Left ventricle myocardium inferior (tissue), 1 donor: ENCODE measurements at places on chromosomes 12 and 14. TPM values are rescaled to one million over a fixed set of nuclear protein-coding genes. Genes with fewer than 3 reads are reported as not detected.
A peak's percentile ranks its signal among the peaks of the same experiment; 100 is the strongest.

- H3K27ac ChIP-seq, result no peak overlapping the region
- no peaks in the 10 kb centered on the region for H3K4me1 ChIP-seq
- no peak for DNase-seq
Measured at GRCh38 chr12:107337346-107338095, 244.2 kb upstream of the CRY1 start.

DNA sequence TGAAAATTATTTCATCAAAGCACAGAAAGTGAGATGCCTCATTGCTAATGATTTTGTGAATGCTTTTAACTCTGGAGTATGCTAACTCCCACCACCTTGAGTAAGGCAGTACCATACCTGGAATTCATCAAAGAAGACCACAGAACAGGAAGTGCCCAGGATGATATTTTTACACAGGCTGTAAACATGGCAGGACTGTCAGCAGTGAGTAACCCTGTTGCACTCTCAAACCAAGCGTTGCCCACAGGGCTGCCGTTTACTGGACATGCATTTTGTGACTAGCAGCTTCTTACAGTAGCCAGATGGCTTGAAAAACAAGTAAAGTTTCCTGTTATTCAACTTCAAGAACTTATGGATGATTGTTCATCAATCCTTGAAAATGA is 42.4 kb downstream of the RALGAPA1 start:
- no peaks in the 10 kb centered on the region for H3K27me3 ChIP-seq
- H3K4me1 ChIP-seq, result no peaks in the 10 kb centered on the region
- no peak overlapping the region for H3K4me3 ChIP-seq

GRCh38 chr12:101045486-101046464 is 164.3 kb downstream of the SLC5A8 start:
- H3K36me3 ChIP-seq, result no peaks in the 10 kb centered on the region
- H3K4me1 ChIP-seq, result no peaks in the 10 kb centered on the region
- no peak overlapping the region for H3K27ac ChIP-seq
- no peak overlapping the region for H3K4me3 ChIP-seq
- DNase-seq, result no peak
- no peaks in the 10 kb centered on the region for H3K27me3 ChIP-seq

- H3K4me3 ChIP-seq, result no peak overlapping the region
- H3K4me1 ChIP-seq, result no peaks in the 10 kb centered on the region
- H3K27me3 ChIP-seq, result peaks cover 62% of the 10 kb centered on the region
- no peak for DNase-seq
- no peak overlapping the region for H3K27ac ChIP-seq
- H3K36me3 ChIP-seq, result no peaks in the 10 kb centered on the region
Measured at GRCh38 chr12:52508211-52508610, 12.0 kb downstream of the KRT5 start.

GRCh38 chr12:40262657-40263056 is 37.9 kb downstream of the LRRK2 start:
- no peak for DNase-seq
- no peaks in the 10 kb centered on the region for H3K27me3 ChIP-seq
- no peak overlapping the region for H3K4me3 ChIP-seq
- no peak overlapping the region for H3K27ac ChIP-seq
- no peaks in the 10 kb centered on the region for H3K4me1 ChIP-seq

DNA sequence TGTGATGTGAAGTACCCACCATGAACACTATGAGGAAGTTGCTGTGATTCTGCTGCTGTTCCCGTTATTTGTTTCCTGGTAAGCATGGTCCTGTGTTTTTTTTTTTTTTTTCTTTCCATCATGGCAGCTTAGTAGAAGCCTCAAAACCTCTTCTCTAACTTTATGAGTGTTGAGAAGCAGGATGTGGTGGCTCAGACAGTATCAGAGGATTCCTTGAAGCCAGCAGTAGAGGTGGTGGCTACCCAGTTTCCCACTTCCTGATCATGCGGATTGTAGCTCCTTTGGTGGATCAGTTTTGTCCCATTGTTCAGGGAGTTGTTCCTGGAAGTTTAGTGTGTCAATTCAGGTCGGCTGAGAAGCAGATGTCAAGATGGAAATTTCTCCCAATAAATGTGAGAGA is 175.8 kb downstream of the ATP23 start:
- H3K27ac ChIP-seq, result no peak overlapping the region
- no peaks in the 10 kb centered on the region for H3K4me1 ChIP-seq
- H3K4me3 ChIP-seq, result no peak overlapping the region
- no peaks in the 10 kb centered on the region for H3K27me3 ChIP-seq
- no peak for DNase-seq

DNA sequence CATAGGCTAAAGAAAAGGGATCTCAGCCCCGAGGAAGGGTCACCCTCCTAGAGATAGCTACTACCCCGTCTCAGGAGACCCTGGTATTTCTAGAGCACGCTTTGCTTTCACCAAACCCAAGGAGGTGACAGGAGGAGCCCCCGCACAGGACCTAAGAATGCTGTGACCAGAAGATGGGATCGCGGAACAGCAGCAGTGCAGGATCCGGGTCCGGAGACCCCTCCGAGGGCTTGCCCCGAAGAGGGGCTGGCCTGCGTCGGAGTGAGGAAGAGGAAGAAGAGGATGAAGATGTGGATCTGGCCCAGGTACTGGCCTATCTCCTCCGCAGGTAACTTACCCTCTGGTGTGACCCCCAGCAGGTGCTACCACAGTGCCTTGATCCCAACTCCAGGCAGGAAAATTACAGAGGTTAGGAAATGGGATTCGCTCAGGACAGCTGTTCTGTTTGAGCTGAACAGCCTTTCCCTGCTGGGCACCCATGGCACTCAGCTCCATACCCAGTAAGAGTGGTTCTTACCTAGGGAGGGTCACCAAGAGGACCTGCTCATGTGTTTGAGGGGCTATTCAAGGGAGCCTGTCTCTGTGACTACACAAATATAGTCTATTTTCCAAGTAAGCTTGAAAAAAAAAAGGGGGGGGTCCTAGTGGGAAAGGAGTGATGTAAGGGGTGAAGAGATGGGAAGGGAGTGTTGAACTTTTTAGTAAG is 826 bp upstream of the NRL start:
- no peaks in the 10 kb centered on the region for H3K27me3 ChIP-seq
- H3K4me1 ChIP-seq, result peaks cover 35% of the 10 kb centered on the region
- no peak for DNase-seq
- peak overlapping the region; percentile 98 for H3K27ac ChIP-seq
- peaks cover 44% of the 10 kb centered on the region for H3K36me3 ChIP-seq
- peak overlapping the region; percentile 76 for H3K4me3 ChIP-seq

DNA sequence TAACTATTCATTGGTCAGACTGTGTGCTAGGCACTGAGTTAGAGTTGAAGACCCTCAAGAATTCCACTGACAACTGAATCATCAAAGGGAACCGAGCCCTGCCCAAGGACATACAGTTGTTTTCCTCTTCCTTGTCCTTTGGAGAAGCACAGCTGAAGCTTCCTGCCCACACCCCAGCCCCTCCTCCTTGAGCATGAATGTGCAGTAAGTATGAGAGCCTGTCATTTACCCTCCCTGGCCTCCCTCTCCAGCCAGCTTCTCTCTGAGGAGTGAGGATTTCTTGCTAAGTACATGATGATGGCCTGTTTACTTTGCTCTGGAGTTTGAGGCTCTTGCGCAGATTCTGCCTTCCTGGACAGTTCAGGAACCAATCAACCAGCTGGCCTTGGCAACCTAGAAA is 235.2 kb downstream of the CACNA1C start:
- no peaks in the 10 kb centered on the region for H3K27me3 ChIP-seq
- H3K27ac ChIP-seq, result peak overlapping the region; percentile 83
- DNase-seq, result no peak
- no peak overlapping the region for H3K4me3 ChIP-seq

DNA sequence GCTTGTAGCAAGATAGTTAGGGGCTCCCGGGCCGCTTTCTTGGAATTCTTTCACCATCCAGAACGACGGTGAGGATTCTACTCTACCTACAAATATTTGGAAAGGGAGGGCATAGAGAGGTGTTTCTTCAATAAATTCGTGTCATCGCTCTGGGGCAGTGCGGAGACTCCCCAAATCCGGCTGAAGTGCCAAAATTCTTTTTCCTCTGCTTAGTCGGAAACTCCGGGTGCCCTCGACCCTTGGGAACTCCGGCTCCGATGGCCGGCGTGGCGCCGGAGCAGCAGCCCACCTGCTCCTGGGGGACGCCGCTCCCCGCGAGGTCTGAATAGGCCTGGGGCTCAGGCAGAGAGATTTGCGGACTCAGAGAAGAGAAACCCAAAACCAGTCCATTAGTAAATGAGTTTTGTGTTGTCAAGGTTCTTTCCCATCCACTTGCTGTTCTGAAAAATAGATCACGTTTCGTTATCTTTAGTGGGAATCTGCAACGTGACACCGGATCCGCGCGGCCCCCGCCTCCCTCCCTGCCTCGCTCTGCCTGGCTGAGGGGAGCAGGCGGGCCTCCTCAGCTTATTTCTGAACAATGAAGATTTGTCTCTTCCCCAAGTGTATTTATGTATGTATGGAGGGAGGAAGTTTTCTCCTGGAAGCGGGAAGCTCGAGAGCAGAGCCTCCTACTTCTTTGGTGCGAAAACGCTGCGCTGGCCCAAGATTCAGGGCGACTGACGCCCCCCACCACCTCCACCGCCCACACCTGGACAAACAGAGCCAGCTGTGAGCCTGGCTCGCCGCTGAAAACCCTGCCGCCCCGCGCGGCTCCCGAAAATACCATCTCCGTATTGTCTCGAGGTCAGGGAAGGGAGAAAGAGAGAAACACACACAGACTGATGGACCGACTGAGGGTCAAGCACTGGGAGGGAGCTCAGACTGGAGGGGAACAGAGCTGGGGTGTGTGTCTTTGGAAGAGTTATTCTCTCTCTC is 3.7 kb upstream of the SIX1 start:
- DNase-seq, result no peak
- no peaks in the 10 kb centered on the region for H3K36me3 ChIP-seq
- H3K27ac ChIP-seq, result no peak overlapping the region
- peaks cover 100% of the 10 kb centered on the region for H3K27me3 ChIP-seq
- H3K4me1 ChIP-seq, result peaks cover 69% of the 10 kb centered on the region
- no peak overlapping the region for H3K4me3 ChIP-seq

DNA sequence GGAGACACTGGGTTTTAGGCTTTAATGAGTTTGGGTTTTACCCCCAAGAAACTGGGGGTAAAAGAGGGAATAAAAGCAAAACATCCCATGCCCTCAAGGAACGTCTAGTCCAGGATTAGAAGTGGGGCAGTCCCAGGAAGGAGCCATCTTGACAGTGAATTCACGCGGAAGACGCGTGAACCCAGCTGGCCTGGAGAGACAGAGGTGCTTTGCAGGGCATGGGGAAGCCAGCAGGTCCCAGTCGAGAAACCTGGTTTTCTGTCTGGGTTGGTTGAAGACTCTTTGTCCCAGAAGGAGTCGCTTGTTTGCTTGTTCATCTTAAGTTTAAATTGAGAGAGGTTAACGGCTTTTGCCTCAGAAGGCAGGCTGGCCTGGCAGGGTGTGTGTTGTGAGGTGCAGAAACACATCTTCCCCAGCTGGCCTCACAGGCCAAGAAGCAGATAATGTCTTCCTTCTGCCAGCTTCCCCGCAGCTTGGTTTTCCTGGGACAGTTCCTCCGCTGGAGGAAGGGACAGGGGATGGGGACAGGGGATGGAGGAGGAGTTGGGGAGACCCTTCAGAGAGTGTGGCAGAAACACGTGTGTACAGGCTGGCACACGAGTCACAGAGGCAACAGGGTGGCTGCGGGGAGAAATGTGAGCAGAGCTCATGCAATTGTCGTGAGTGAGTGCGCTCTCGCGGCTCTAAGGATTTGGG is 18.5 kb upstream of the CD9 start:
- peak overlapping the region; percentile 10 for H3K4me3 ChIP-seq
- peaks cover 54% of the 10 kb centered on the region for H3K4me1 ChIP-seq

GRCh38 chr12:105469701-105470100 is 139.2 kb downstream of the C12orf75 start:
- no peaks in the 10 kb centered on the region for H3K36me3 ChIP-seq
- H3K27ac ChIP-seq, result peak overlapping the region; percentile 79
- H3K4me3 ChIP-seq, result no peak overlapping the region
- peaks cover 36% of the 10 kb centered on the region for H3K4me1 ChIP-seq

DNA sequence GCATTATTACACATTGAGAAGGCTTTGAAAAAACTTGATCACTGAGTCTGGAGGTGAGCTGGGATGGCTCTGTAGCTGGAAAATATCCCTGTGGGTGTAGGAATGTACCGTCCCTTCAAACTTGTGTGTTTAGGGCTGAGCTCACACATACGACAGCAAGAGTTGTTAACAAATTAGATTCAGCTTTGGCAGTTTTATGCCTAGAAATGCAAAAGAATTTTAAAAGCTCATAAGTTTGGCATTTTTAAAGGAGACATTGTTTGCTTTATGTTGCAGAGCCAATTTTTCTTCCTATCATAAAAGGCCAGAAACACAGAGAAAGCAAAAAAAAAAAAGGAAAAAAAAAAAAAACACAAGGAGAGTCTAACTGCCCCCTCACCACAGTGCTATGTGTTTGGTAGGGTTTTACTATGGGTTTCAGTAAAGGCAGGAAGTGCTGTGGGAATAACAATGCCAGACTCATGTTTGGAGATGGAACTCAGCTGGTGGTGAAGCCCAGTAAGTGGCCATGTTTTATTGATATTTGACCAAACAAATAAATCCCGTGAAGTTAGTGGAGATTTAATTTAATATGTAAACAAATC is 78.4 kb downstream of the DAD1 start:
- no peaks in the 10 kb centered on the region for H3K27me3 ChIP-seq
- peaks cover 69% of the 10 kb centered on the region for H3K4me1 ChIP-seq
- no peak overlapping the region for H3K27ac ChIP-seq
- H3K4me3 ChIP-seq, result no peak overlapping the region

- peaks cover 32% of the 10 kb centered on the region for H3K4me1 ChIP-seq
- DNase-seq, result no peak
- peaks cover 100% of the 10 kb centered on the region for H3K27me3 ChIP-seq
- H3K4me3 ChIP-seq, result peak overlapping the region; percentile 58
- no peak overlapping the region for H3K27ac ChIP-seq
Measured at GRCh38 chr14:60637479-60638315, 11.6 kb downstream of the SIX1 start.

DNA sequence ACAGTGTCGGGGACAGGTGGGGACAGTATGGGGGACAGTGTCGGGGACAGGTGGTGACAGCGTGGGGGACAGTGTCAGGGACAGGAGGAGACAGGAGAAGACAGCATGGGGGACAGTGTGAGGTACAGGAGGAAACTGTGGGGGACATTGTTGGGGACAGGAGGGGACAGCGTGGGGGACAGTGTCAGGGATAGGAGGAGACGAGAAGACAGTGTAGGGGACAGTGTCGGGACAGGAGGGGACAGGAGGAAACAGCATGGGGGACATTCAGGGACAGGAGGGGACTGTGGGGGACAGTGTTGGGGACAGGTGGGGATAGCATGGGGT is 139.5 kb downstream of the TMEM121 start:
- no peak for DNase-seq
- H3K27me3 ChIP-seq, result no peaks in the 10 kb centered on the region
- H3K4me3 ChIP-seq, result no peak overlapping the region
- no peak overlapping the region for H3K27ac ChIP-seq

DNA sequence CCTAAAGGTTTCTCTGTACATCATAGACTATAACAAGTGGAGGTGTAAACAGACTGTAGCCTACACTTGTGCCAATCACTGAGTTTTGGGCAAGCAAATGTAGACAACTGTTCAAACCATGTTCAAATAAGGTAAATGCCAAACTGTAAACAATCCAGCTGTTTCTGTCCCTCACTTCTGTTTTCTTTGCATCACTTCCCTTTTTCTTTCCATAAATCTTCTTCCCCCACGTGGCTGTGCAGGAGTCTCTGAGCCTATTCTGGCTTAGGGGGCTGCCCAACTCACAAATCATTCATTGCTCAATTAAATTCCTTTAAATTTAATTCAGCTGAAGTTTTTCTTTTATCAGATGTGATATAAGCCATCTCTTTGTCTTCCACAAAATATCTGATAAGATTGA is 65.1 kb upstream of the CPM start:
- H3K4me3 ChIP-seq, result no peak overlapping the region
- H3K27ac ChIP-seq, result no peak overlapping the region
- H3K27me3 ChIP-seq, result peaks cover 6% of the 10 kb centered on the region
- DNase-seq, result no peak

The WNT1 gene
- not detected for total RNA-seq

The MFAP5 gene
- 55.8 TPM for total RNA-seq

The CACNA1C gene
- total RNA-seq, result 137 TPM

The PEBP1 gene
- 461 TPM for total RNA-seq

The KIF5A gene
- 0.08 TPM for total RNA-seq

The DAO gene
- not detected for total RNA-seq
